Natural killer cell (primary cell): ENCODE measurements at places on chromosomes 16 and 17. TPM values are rescaled to one million over a fixed set of nuclear protein-coding genes. Genes with fewer than 3 reads are reported as not detected.
A peak's percentile ranks its signal among the peaks of the same experiment; 100 is the strongest.

DNA sequence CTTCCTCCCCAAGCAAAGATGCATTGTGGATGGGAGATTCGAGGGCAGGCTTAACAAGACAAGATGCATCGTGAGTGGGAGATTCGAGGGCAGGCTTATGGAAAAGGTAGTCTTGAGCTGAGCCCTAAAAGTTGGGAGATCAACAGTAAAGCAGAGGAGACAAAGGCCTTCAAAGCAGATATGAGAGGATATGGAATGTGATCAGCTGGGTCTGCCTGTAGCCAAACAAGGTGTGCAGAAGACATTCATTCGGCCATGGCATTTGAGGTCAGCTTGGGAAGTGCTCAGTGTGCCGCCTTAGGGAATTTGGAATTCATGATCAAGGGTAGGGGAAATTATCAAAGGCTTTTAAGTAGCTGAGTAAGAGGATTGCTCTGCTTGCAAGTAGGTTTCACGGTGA lies 39.5 kb downstream of the DNAH9 start:
- H3K36me3 ChIP-seq: no peaks in the 10 kb centered on the region
- no peaks in the 10 kb centered on the region for H3K27me3 ChIP-seq
- no peak for DNase-seq
- no peaks in the 10 kb centered on the region for H3K4me1 ChIP-seq
- H3K4me3 ChIP-seq: no peak overlapping the region

GRCh38 chr17:45651145-45651709 lies 132.9 kb upstream of the CRHR1 start:
- no peak overlapping the region for H3K4me3 ChIP-seq
- no peak for DNase-seq
- no peak overlapping the region for H3K27ac ChIP-seq

GRCh38 chr17:233473-233941 lies 52.1 kb upstream of the DOC2B start:
- H3K27me3 ChIP-seq: no peaks in the 10 kb centered on the region
- no peak for DNase-seq
- H3K4me1 ChIP-seq: peaks cover 7% of the 10 kb centered on the region
- H3K4me3 ChIP-seq: no peak overlapping the region
- no peaks in the 10 kb centered on the region for H3K36me3 ChIP-seq

DNA sequence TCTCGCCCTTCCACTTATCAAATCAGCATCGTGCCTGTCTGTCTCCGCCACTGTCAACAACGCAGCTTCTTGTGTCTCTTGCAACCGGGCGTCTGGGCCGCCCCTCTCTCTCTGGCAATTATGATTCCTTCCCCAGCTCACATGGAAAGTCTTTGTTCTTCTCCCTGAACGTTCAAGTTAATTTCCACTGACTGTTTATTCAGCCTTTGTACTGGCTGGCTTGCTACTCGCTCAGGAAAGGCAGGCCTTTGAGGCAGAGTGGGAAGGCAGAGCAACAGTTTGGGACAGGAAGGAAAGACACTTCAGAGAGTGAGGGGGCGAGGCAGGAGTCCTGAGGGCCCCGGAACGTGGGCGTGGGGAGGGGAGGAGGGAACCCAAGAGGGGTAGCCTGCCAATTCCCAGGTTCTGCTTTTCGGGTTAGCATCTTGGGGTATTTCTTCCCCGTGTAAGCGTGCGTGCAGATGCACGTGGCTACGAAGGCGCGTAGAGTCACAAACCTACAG lies 50.8 kb downstream of the AKAP1 start:
- DNase-seq: no peak
- no peaks in the 10 kb centered on the region for H3K36me3 ChIP-seq
- H3K4me3 ChIP-seq: no peak overlapping the region

DNA sequence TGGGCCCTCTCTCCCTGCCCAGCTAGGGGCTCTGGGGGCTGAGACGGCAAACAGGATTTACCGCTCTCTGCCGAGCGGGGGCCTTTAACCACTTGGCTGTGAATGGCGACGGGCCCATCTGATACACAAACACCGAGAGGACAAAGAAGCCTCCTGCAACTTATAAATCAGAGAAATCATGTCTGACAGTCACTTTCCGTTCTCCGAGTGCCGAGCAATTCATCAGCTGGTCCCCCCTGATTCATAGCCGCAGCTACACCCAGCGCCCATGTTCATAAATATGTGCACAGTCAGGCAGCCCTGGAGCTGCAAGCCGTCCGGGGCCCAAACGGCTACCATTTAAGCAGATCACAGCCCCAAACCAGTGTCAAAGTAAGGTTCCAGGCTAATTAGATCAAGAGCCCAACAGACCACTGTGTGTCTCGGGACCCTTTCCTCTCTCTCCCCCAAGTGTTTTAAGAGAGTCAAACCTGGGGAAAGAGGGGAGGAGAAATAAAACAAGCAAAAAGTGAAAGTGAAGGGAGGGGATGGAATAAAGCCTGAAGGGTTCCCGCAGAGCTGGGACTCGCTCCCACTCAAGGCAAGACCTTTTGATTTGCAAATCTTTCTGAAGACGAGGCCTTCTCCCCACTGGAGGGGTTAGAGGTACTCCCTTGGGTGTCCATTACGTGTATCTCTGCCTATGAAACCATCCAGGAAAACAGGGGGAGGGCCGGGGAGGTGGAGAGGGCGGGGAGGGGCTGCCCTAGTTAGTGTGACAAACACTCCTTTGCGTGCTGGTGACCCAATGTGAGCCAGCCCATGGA lies 154.7 kb downstream of the C16orf78 start:
- peaks cover 6% of the 10 kb centered on the region for H3K4me1 ChIP-seq
- peak overlapping the region; percentile 24 for H3K4me3 ChIP-seq
- no peaks in the 10 kb centered on the region for H3K36me3 ChIP-seq

GRCh38 chr17:68497885-68498319 lies 14.3 kb upstream of the PRKAR1A start:
- peaks cover 11% of the 10 kb centered on the region for H3K4me1 ChIP-seq
- H3K27ac ChIP-seq: peak overlapping the region; percentile 63
- no peak overlapping the region for H3K4me3 ChIP-seq
- H3K27me3 ChIP-seq: no peaks in the 10 kb centered on the region
- DNase-seq: no peak

- DNase-seq: no peak
- H3K4me3 ChIP-seq: no peak overlapping the region
- H3K36me3 ChIP-seq: no peaks in the 10 kb centered on the region
- H3K4me1 ChIP-seq: no peaks in the 10 kb centered on the region
- no peaks in the 10 kb centered on the region for H3K27me3 ChIP-seq
- no peak overlapping the region for H3K27ac ChIP-seq
Observed at GRCh38 chr17:15409721-15410250, 57.6 kb downstream of the CDRT4 start.

DNA sequence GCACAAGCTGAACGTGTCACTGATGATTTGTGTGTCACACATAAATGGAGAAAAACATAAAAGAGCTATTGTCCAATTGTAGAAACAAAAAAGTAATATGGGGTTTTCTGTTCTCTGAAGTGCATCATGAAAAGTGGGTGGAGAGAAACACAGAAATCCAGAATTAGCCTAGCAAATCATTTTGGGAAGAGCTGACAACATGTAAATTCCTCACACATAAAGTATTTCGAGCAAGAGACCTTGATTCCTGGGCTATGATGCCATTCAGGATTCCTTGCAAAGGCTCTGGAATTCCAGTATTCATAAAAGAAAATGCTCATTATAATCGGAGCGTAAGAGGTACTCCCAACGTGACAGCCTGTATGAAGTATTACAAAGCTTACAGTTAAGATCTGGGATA lies 1.1 kb downstream of the DCUN1D3 start:
- H3K27ac ChIP-seq: peak overlapping the region; percentile 94
- no peaks in the 10 kb centered on the region for H3K27me3 ChIP-seq
- no peak for DNase-seq
- H3K36me3 ChIP-seq: peaks cover 11% of the 10 kb centered on the region
- peaks cover 31% of the 10 kb centered on the region for H3K4me1 ChIP-seq

GRCh38 chr16:8686031-8686621 lies 11.7 kb downstream of the ABAT start:
- no peak for DNase-seq
- no peaks in the 10 kb centered on the region for H3K4me1 ChIP-seq
- no peaks in the 10 kb centered on the region for H3K36me3 ChIP-seq
- H3K27ac ChIP-seq: no peak overlapping the region

GRCh38 chr17:28667870-28668269 lies 5.9 kb downstream of the SUPT6H start:
- H3K36me3 ChIP-seq: peaks cover 33% of the 10 kb centered on the region
- H3K27me3 ChIP-seq: no peaks in the 10 kb centered on the region
- H3K4me1 ChIP-seq: peaks cover 3% of the 10 kb centered on the region
- no peak overlapping the region for H3K4me3 ChIP-seq

DNA sequence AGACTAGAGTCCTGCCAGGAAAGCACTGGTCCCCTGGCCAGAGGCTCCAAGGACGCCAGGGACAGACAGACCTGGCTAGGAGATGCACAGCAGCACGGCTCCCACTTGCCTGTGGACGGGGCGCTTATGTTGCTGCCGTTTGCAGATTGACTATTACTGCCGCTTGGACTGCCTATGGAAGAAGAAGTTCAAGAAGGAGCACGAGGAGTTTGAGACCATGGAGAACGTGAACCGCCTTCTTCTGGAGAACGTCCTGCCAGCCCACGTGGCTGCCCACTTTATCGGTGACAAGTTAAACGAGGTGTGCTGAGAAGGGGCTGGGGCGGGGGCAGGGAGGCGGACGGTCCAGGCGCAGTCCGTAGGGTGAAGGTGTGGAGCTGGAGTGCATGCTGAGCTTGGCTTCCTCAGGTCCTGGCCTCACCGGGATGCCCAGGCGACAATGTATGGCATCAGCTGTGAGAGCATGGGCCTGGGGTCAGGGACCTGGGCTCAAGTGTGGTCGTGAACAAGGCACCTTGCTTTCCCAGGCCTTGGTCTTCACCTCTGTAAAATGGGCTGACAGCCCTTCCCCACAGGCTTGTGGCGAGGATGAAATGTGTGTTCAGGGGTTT lies 45.6 kb downstream of the ADCY7 start:
- peak overlapping the region; percentile 0 for H3K27ac ChIP-seq
- no peaks in the 10 kb centered on the region for H3K27me3 ChIP-seq
- peaks cover 35% of the 10 kb centered on the region for H3K4me1 ChIP-seq

Gene AGRP
- total RNA-seq: 0.50 TPM

Gene RAB11FIP4
- 102 TPM for total RNA-seq

Gene C17orf67
- 4.8 TPM for total RNA-seq

Gene AANAT
- not detected for total RNA-seq

Gene CKLF
- 54.6 TPM for total RNA-seq

Gene TMEM100
- not detected for total RNA-seq
